ENCODE measurements at places on chromosomes 4 and X.

GRCh38 chr4:77132652-77133312 lies 24.2 kb upstream of the CCNG2 start:
- no peak for DNase-seq
- H3K4me3 ChIP-seq: no peak overlapping the region
- H3K27me3 ChIP-seq: peaks cover 3% of the 10 kb centered on the region
- H3K4me1 ChIP-seq: no peaks in the 10 kb centered on the region

DNA sequence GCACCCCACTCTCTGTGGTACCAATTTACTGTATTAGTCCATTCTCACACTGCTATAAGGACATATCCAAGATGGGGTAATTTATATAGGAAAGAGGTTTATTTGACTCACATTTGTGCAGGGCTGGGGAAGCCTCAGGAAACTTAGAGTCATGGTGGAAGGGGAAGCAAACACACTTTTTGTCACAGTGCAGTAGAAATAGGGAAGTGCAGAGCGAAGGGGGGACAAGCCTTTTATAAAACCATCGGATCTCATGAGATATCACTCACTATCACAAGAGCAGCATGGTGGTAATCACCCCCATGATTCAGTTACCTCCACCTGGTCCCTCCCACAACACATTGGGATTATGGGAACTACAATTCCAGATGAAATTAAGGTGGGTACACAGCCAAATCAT lies 766.9 kb upstream of the PCDH10 start:
- H3K36me3 ChIP-seq: no peaks in the 10 kb centered on the region
- no peak overlapping the region for H3K27ac ChIP-seq
- H3K27me3 ChIP-seq: no peaks in the 10 kb centered on the region
- H3K4me3 ChIP-seq: no peak overlapping the region

- no peak for DNase-seq
- no peak overlapping the region for H3K4me3 ChIP-seq
- peaks cover 4% of the 10 kb centered on the region for H3K36me3 ChIP-seq
Observed at GRCh38 chr4:4780729-4781244, 78.7 kb upstream of the MSX1 start.

DNA sequence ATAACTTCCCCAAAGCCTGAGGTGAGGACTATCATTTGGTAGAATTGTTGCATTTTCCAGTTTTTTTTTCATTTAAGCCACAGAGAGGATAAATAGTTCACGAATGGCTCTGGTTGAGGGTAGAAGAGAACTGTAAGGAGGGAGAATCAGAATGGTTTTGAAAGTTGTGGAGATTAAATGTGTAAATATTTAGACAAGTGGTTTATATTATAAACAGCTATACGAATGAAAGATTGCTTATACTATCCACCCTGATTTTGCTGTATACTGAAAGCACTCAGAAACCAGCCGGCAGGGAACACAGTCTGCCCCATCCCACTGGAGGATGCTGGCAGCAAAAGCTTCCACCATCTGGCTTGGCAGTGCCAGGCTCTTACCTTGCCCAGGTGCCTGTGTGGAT lies 341.1 kb downstream of the RAPGEF2 start:
- H3K27ac ChIP-seq: no peak overlapping the region
- peaks cover 8% of the 10 kb centered on the region for H3K27me3 ChIP-seq
- no peaks in the 10 kb centered on the region for H3K4me1 ChIP-seq
- no peak overlapping the region for H3K4me3 ChIP-seq
- DNase-seq: no peak
- H3K36me3 ChIP-seq: no peaks in the 10 kb centered on the region

GRCh38 chr4:135949931-135950330 lies 1582.4 kb downstream of the PCDH18 start:
- no peaks in the 10 kb centered on the region for H3K36me3 ChIP-seq
- no peaks in the 10 kb centered on the region for H3K27me3 ChIP-seq
- no peak overlapping the region for H3K4me3 ChIP-seq

DNA sequence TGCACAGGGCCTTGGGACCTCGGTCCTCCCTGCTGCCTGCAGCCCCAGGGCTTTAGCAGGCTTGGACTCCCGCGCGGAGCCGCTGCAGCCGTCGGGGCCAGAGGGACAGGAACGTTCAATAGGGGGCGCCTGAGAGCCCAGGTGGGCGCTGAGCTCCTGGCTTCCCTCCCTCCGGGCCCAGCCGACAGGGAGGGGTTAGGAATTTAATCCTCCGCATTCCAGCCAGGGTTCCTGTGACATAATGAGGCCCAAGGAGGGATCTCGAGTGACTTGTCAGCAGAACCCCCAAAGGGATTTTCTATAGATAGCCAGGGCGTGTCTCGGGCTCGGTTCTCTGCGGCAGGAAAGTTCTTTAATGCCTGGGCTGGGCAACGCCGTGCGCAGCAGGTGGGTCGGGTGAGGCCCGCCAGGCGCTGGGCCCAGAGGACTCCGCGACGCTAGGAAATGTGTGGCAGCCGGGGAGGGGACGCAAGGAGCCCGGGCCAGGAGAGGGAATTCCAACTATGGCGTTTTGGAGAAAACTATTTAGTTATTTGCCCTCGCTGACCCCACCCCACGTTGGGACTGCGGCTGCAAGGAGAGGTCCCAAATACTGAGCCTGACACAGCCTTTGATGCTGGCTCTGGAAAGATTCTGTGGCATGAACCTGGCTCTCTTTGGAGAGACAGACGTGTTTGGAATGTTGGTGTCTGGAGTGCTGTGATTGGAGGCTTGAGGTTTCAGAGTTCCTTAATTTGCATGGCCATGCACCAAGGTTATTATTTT lies 285.2 kb upstream of the GATB start:
- no peak for DNase-seq
- H3K36me3 ChIP-seq: peaks cover 6% of the 10 kb centered on the region
- no peak overlapping the region for H3K27ac ChIP-seq
- no peak overlapping the region for H3K4me3 ChIP-seq
- no peaks in the 10 kb centered on the region for H3K4me1 ChIP-seq
- H3K27me3 ChIP-seq: no peaks in the 10 kb centered on the region
